NCI-H460 (cell line): ENCODE measurements at places on chromosomes 3 and 15. TPM values are rescaled to one million over a fixed set of nuclear protein-coding genes. Genes with fewer than 3 reads are reported as not detected.

KLHL25 gene
- 2.5 and 2.7 TPM in 2 replicates for total RNA-seq

LTF gene
- not detected in 2 replicates for total RNA-seq

MESP2 gene
- total RNA-seq, result not detected in 2 replicates

ADAMTS9 gene
- total RNA-seq, result 7.6 TPM in 2 replicates

CCDC80 gene
- total RNA-seq, result 6.4 and 12.3 TPM in 2 replicates

DZIP1L gene
- total RNA-seq, result 2.5 and 4.7 TPM in 2 replicates

CYP1A2 gene
- total RNA-seq, result not detected in 2 replicates

NAALADL2 gene
- 0.69 and 1.0 TPM in 2 replicates for total RNA-seq
